ENCODE measurements at places on chromosomes 1 and 21.

GRCh38 chr1:205834751-205835150, 15.2 kb downstream of the PM20D1 start:
- no peak for DNase-seq

GRCh38 chr1:169271098-169271497, 96.5 kb downstream of the NME7 start:
- DNase-seq: no peak

DNA sequence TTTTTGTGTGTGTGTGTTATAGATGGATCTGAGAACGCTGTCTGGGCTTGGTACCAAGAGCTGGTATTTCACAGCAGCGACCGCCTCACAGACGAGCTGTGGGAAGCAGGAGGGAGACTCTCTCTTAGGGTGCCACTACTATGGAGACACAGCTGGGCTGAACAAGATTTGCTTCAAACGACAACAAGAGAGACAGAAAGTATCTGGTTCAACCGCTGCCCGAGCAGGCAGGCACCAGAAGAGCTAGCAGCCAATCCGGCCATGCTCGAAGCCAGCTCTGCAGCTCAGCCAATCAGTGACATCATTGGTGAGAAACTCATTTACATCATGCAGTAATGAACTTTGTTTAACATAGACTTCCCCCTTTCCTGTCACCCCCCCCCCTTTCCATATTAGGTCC, 341.3 kb downstream of the USP25 start:
- no peak for DNase-seq

- peak; percentile 49 for DNase-seq
Observed at GRCh38 chr1:235266325-235266724, 61.7 kb downstream of the ARID4B start.

DNA sequence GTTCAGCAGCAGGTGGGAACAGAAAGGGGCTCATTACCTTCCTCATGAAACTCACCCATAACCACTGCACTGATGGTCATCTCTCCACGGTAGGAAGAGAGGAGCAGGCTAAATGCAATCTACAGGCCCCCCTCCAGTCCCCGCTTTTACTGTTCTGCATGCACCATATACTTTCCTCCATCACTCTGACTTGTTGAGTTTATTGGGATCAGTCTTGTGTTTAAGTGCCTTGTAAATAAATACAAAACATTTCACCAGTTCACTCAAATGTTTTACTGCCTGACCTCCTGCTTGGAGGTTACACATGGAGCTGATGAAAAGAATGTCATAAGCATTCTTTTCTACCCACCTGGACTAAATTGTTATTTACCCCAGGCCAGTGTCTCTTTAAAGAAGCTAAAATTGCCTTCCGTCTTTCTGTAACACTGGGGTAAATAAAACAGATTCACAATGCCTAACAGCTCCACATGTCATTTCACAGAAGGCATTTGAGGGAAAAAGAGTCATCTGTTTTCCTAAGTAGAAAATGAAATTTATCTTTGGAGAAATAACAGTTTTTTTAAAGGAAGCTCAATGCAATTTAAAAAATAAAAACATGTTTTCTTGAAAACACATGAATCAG, 30.7 kb downstream of the PTPN14 start:
- DNase-seq: no peak

GRCh38 chr1:93137604-93138292, 42.5 kb downstream of the TMED5 start:
- DNase-seq: no peak

DNA sequence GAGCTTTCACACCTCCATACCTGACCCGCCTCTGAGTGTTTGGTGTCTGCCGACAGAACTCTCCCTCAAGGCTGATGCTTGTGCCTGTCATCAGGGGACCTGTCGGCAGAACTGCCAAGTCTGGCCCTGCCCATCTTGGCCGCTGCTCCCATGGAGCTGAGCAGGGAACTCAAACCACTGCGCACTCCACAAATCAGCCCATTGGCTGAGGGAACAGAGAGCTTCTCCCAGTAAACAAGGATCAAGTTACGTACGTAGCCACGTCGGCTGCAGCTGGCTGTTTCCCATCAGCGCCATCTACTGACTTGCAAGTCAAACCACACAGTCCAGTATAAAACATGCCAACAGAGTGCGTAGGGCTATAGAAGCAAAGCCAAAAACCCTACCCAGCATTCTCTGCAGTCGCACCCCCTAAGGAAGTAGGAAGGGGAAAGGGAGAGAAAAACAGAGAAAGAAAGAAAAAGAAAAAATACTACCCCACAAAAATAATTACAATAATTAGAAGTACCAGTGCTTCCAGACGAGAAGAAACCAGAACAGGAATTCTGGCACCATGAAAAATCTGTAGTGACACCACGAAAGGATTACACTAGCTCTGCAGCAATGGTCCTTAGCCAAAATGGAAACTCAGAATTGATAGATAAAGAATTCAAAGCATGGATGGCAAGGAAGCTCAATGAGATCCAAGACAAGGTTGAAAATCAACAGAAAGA, 13.1 kb downstream of the KRTAP13-1 start:
- DNase-seq: no peak

- DNase-seq: peak; percentile 32
Observed at GRCh38 chr1:39409055-39409816, 82.2 kb upstream of the BMP8A start.

- no peak for DNase-seq
Observed at GRCh38 chr1:178540646-178541045, 27.7 kb downstream of the TEX35 start.

DNA sequence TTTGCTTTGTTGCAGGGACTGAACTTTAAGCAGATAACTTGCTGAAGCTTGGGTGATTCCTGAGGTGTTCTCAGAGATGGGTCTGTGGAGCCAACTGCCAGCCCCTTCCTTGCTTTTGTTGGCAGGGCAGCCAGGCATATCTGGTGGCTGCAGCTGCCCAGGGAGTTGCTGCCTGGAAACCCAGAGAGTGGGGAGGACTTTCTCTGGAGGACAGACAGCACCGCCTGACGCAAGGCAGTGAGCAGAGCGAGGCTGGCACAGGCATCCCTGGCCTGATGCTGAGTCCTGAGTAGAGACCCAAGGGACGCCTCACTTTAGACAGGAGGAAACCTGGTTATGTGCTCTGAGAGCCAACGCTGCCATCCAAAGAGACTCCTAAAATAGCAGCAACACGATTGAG, 9.8 kb upstream of the OLFML2B start:
- peak; percentile 27 for DNase-seq

DNA sequence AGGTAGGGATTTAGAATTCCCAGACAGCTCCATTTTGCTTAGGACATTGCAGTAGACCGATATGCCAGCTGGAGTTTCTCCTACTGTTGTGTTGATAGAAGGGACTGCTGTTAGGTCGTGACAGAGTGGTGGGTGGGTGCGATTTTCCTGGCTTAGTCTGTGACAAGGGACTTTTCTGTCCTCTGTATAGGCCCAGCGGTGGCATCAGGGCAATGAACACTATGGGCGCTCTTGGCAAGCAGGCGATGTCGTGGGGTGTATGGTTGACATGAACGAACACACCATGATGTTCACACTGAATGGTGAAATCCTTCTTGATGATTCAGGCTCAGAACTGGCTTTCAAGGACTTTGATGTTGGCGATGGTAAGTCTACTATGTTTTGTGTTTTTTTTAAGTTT, 321.8 kb downstream of the ZP4 start:
- DNase-seq: no peak

DNA sequence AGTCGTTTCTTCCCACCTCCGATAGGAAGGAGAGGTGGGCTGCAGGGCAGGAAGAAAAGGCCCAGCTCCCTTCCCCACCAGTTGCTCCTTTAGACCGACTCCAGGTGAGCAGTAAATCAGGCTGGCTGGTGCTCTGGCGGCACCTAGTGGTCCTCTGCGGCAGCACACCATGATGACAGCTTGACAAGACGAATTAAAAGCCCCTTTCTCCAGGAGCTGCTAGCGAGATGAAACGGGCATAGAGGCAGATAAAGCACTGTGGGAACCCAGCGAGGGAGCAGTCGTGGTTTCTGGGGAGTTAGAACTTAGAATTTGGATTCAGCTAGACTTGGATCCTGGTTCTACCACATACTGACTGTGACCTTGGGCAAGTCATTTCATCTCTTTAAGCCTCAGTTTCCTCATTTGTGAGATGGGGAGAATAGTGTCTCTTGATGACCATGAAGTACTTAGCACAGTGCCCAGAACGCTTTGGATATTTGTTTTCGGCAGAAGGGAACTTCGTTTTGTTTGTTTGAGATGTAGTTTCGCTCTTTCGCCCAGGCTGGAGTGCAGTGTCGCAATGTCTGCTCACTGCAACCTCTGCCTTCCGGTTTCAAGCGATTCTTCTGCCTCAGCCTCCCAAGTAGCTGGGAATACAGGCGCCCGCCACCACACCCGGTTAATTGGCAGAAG, 21.8 kb upstream of the COL9A2 start:
- DNase-seq: peak; percentile 75

- DNase-seq: no peak
Observed at GRCh38 chr1:96416701-96417444, 304.7 kb upstream of the PTBP2 start.

DNA sequence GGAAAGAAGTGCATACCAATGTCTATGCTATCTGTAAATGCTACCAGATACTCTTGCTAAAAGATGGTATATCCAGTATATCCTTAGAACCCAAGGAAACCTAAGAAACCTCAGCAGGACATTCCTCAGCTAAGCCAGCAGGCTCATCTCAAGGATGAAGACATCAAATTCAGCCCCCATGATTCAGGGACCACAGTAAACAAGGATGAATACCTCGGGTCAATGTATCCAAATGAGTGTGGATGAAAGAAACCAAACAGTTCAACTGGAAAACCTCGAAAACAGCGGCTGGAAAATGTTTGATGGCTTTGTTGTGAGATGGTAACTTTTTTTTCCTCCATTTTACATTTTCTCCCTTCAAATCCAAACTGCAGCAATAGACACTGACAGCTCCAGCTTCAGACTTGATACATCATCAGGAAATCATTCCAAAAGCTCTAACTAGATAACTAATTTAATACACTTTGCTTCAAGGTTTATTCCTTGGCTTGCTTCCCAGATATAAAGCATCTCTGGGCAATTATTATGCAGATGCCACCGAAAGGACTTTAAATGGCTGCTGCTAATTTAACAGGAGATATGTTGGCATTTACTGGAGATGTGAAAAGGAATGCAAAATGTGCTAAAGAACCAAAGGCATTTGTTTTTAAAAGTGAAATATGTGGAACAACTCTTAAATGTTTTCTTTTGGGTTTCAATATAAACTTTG, 73.6 kb downstream of the SMYD2 start:
- DNase-seq: no peak

DNA sequence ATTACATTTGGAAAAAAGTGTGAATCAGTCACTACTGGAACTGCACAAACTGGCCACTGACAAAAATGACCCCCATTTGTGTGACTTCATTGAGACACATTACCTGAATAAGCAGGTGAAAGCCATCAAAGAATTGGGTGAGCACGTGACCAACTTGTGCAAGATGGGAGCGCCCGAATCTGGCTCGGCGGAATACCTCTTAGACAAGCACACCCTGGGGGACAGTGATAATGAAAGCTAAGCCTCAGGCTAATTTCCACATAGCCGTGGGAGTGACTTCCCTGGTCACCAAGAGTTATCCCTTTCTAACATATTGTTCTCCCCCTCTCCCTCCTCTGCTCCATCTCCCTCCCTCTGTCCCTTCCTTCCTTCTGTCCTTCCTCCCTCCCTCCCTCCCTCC, 47.7 kb upstream of the RHOU start:
- no peak for DNase-seq

DNA sequence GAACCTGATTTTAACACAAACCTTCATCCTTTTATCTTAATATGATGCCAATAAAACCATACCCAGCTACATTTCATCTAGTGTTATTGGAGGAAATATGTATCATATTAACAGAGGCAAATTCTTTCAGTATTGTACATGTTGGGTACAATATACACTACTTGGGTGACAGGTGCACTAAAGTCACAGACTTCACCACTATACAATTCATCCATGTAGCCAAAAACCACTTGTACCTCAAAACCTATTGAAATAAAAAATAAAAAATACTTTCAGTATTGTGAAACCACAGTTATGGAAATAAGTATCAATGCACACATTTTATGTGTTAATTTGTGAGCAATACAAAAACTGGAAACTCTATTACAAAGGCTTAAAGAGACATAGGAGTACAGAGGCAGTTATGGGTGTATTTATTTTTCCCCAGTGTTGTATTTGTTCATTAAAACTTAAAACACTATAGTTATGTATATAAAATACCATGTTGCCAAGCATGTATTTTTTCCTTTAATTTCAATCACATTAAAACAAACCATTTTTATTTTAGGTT, 25.1 kb upstream of the GPR88 start:
- no peak for DNase-seq

DNA sequence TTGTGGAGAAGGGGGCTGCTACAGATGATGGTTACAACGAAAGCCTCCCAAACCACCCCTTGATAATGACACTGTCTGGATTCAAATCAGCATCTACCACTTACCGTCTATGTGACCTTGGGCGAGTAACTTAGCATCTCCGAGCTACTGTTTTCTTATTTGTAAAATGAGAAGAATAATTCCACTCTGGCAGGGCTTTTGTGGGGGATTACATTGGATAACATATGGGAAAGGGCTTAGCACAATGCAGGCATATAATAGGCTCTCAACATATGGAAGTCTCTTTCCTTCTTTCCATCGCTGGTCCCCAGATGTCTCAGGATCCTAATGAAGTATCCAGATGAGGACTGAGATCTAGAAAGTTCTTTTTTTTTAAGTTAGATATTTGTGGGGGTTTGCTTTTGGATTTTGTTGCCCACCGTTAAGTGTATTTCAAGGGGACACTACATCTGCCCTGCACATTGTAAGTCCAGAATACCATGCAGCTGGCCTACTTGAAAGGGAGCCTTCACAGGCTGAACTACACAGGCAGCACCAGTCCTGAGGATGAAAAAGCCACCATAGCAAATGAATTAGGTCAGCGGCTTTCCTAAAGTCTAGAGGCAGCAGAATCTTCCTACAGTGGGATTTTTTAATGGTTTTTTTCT, 172.2 kb upstream of the IRF2BP2 start:
- no peak for DNase-seq

DNA sequence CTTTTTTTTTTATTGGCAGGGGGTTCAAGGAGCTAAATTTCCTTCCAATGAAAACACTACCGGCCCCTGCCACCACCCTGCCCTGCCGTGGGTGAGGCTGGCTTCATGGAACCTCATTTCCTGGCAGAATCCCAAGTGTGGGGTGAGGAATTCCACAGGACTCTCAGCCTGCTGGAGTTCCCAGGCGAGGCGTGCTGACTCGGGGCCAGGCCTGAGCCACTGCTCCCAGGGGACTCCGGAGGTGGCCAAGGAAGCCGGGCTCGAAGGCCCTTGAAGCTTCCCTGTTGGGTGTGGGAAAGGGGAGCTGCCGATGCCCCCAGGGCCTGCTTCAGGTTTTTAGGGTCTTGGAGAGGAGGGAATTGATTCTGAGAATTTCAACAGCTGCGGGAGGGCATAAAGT, 95.3 kb upstream of the ACTRT2 start:
- DNase-seq: no peak

GRCh38 chr1:44276901-44277300, 63.6 kb downstream of the DMAP1 start:
- DNase-seq: no peak

DNA sequence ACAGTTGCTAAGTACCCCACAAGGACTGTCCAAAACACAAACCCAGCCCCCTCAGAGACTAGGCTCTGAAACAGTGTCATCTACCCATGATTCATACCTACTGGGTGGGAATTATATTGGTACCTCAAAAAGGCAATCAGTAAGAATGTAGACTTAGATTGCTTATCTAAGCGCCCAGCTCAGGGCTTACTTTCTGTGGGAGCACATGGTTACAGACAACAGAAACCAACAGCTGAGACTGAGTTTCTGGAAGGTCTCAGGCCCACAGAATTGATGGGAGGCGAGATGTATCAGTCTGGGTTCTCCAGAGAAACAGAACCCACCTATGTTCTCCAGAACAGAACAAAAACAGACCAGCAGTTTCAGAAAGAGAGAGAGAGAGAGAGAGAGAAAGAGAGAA, 147.3 kb upstream of the KAZN start:
- DNase-seq: no peak

Data from NCI-H146 (cell line).